GM20000 (cell line): ENCODE measurements at places on chromosomes 2 and 18.

- no peak for DNase-seq
Observed at GRCh38 chr2:80335411-80335810, 30.9 kb upstream of the LRRTM1 start.

DNA sequence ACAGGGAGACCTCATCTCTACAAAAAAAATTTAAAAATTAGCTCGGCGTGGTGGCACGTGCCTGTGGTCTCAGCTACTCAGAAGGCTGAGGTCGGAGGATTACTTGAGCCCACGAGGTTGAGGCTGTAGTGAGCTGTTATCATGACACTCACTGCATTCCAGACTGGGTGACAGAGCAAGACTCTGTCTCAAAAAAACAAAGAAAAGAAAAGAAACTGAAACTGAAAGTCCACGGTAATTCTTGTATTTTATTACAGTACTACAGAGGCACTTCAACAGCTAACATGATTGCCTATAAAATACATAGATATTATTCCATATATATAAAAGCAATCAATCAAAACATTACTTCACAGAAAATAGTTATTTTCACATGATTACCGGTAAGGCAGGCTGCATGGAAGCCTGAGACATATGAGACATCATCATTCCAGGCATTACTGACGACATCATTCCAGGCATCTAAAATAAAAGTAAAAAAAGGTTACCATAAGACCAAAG lies 23.1 kb downstream of the PRPF40A start:
- DNase-seq = no peak

DNA sequence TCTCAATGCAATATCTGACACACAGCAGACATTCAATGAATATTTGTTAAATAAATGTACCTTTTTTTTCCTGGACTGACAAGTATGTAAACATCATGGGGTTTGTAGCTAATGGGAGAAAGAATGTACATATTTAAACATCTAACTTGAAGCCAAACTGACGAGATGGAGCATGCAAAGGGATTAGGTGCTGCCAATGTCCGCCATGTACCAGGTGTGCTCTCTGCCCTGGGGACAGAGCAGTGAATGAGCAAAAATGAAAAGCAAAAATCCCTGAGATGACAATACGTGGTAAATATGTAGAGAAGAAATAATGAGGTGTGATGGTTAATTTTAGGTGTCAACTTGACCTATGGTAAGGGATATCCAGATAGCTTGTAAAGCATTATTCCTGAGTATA lies 247.4 kb upstream of the CELF4 start:
- no peak for DNase-seq

- no peak for DNase-seq
Observed at GRCh38 chr2:38552259-38552658, 50.5 kb downstream of the HNRNPLL start.

DNA sequence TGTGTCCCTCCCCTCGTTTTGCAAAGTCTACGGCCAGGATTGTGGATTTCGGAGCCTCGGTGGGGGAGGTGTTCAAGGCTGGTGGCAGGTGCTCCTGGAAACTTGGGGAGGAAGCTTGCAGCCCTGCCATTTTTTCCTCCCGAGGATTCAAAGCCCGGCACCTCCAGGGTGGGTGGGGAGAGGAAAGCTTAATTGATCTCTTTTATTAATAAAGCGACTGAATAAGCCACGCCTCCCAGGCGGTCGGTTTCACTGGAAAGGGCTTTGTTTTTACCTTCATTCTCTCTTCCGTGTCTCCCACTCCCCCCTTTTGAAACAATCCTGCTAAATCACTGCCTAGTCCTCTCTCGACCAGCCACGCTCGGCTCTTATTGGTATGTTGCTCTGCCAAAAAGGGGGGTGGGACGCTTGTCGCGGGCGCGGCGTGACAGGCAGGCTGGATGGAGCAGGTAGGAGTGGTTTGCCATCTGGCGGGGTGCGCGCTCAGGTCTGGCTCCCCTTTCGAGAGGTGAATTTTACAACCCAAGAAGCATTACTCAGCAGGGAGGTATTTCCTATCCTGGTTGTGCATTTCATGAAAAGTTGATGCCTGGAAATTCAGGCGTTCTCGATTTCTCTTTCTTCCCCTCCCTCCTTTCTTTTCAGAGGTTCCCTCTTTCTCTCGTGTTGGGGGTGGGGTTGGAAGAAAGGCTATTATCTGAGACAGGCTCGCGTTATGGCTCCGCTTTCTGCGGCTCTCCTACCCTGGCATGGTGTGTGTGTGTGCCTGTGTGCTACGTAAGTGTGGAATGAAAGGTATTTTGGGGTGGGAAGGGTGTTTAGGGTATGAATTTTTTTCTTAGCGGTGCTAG lies 1.4 kb downstream of the NEDD4L start:
- DNase-seq = peak; percentile 32

- no peak for DNase-seq
Observed at GRCh38 chr18:59593291-59593717, 103.9 kb downstream of the CCBE1 start.

DNA sequence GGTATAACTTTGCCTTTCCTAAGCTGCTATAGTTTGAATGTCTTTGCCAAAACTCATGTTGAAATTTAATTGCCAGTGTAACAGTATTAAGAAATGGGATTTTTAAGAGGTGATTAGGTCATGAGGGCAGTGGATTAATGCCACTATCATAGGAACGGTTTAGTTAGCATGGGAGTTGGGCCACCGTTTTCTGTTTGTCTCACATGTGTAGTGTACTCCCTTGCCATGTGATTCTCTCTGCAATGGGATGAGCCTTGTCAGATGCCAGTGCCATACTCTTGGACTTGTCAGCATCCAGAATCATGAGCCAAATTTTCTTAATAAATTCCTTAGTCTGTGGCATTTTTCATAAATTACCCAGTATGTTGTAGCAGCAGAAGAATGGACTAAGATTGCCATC lies 388.9 kb upstream of the RGPD4 start:
- DNase-seq = no peak

DNA sequence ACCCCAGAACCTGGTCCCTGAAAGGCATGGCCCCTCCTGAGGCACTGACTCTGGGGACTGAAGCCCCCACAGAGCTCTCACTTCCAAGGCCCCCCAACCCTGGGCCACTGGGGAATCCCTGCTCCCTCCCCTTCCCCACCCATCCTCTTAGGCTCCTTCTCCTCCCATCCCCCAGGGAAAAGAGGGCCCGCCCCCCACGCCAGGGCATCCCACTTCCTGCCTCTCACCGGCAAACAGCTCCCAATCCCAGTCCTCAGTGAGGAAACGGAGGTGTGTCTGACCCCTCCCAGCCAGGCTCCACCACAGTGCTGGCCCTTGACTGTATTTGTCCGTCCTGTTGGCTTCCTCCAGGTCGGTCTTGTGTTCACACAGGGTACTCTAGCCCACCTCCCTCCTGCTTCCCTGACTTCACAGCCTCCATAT lies 35.0 kb upstream of the PTMA start:
- no peak for DNase-seq

GRCh38 chr18:54607213-54608027 lies 16.4 kb downstream of the DYNAP start:
- DNase-seq = no peak

DNA sequence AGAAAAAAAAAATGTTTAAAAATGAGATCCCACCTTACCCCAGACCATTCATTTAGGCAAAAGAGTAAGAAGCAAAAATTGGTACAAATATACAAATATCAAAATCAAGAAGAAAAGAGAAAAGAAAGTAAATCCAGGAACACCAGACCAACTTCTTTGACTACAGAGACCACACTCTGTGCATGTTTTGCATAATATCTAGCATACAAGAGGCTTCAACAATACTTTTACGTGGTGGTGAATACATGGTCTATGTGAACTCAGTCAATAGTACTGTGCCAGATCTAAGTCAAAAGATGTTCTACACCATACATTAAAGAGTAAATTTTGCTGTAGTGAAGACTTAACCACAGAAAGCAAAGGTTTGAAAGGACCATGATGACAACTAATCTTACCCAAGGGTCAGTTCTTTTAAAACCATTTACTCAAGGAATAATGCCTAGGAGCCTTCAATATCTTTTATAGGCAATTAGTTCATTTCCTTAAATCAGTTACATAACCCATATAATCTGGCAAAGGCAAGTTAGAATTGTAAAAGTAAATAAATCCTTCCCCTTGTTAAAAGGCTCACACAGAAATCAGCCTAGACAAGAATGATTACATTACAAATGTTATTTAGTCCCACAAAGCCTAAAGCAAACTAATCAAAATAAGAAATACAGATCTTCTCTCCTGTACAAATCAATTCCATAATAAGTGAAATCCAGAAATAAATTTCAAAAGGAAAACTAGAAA lies 115.2 kb downstream of the EXOC6B start:
- DNase-seq = no peak

GRCh38 chr2:56519806-56520205 lies 336.0 kb downstream of the CCDC85A start:
- no peak for DNase-seq

- no peak for DNase-seq
Observed at GRCh38 chr18:76986406-76986805, 146.2 kb downstream of the MBP start.

- peak; percentile 3 for DNase-seq
Observed at GRCh38 chr2:150125708-150126107, 361.8 kb downstream of the RND3 start.

GRCh38 chr18:2485983-2486382 lies 85.3 kb downstream of the METTL4 start:
- no peak for DNase-seq

GRCh38 chr18:79975043-79975442 lies 10.6 kb downstream of the HSBP1L1 start:
- DNase-seq = no peak
